ENCODE measurements at places on chromosomes 5 and 9.

DNA sequence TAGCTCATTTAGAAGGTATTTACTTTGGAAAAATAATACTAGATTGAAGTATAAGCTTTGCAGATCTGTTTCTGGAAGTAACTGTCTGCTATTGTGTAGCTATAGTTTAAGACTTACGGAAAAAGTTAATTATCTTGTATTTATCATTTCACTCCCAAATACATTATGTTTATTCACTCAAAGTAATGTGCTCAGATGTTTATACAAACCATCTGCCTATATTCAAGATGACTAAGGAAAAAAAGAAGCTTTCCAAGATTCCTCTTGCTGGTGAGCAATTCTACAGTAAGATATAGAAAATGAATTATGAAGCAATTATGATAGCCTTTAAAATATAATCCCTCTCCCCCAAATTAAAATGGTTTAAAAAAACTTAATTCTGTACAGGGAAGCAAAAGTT is 137.9 kb downstream of the KIAA0825 start:
- no peak for DNase-seq

GRCh38 chr9:93776873-93777272 is 178.3 kb downstream of the BARX1 start:
- DNase-seq: no peak

GRCh38 chr5:115796656-115797055 is 19.8 kb downstream of the CDO1 start:
- no peak for DNase-seq

GRCh38 chr5:37839407-37840052 is at the start of gene GDNF:
Gene GDNF, minus strand, starts transcription at chr5:37840041. Its CDS starts 5,245 bp downstream, at chr5:37834796.
- peak; percentile 68 for DNase-seq

DNA sequence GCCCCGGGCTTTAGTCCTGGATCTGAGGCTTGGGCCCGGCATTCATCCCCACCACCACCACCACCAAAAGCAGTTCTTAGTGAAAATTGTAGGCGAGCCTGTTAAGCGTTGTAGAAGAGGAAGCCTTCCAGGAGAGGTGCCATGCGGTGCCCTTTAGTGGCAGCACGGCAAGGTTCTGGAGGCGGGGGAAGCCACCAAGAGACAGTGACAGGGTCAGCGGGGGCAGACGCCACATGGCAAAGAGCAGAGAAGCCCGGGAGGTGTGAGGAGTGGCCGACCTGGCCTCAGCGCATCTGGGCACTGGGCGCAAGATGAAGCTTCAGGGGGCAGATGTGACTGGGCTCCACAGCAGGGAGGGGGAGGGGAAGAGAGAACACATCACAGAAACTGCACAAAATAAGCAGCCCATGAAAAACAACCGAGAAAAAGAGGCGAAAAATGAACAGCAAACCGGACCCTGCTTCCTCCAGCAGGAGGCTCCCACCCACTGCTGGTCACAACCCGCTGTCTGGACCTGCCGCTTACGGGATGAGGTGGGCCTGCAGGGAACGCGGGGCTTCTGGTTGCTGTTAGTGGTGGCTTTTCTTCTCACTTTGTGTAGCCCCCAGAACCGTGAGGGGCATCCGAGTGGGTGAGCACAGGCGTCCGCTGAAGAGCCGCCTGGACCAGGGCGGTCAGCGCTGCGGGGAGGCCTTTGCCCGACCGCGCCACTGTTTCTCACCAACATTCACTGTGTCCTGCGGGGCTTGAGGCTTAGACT is 4.3 kb downstream of the LRRC14B start:
- DNase-seq: no peak

- no peak for DNase-seq
Measured at GRCh38 chr9:137128158-137128861, 10.6 kb upstream of the GRIN1 start.

- no peak for DNase-seq
Measured at GRCh38 chr5:354581-355378, 33.3 kb downstream of the AHRR start.

GRCh38 chr9:100561256-100561655 is 16.6 kb upstream of the CAVIN4 start:
- DNase-seq: peak; percentile 47

DNA sequence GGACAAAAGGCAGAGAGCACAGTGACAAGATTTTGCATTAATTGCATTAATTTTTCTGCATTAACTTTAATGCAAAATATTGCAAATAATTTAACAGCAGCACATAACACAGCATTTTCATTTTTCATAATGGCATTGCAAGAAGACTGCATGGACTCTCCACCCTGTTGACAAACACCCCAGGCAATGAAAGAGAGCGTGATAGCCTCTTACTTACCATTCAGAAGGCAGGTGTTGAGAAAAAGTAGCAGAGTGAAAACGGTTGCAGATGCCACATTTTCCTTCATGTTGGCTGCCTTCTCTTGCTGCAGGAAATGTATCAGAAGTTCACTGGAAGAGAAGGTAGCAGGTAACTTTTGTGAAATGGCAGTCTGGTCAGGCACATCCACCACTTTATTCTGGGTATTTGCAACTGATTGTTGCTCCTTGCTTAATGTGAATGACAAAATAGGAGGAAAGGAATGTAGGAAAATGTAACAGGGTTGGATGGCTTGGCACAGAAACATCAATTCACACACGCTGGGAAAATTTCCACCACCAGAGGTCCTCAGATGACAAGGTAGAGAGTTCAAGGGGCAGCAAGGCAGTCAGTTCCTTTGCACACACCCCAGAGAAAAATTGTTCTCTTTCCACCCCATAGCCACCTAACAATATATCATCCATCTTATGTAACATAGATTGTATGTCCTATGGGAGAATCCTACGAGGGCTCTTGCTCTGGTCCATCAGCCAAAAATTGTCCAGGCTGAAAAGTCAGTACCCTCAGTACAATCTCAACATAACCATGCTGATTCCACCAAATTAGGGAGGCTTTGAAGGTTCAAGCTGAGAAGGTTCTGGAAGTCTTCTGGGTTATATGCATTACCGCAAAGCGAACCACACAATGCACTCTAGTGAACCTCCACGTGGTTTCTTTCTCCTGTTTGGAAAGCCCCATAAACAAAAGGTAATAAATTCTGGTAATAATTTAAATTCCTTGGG is 41.9 kb upstream of the AGXT2 start:
- peak; percentile 63 for DNase-seq

DNA sequence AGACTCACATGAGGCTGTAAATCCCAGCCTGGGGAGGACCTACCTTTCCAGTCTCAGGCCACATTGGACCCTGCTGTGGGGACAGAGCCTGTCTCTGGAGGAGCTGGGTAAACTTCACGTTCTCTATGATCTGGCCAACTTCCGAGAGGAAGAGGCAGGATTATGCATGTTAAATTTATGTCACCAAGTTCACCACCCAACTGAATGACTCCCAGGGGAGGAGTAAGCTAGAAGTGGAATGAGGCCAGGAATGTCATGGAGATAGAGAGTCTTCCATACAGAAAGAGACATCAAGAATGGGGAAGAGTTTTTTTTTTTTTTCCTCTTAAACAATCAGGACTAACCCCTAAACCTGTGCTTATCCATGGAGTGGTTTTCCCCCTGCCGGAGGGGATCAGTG is 90.3 kb upstream of the PALM2AKAP2 start:
- DNase-seq: no peak

DNA sequence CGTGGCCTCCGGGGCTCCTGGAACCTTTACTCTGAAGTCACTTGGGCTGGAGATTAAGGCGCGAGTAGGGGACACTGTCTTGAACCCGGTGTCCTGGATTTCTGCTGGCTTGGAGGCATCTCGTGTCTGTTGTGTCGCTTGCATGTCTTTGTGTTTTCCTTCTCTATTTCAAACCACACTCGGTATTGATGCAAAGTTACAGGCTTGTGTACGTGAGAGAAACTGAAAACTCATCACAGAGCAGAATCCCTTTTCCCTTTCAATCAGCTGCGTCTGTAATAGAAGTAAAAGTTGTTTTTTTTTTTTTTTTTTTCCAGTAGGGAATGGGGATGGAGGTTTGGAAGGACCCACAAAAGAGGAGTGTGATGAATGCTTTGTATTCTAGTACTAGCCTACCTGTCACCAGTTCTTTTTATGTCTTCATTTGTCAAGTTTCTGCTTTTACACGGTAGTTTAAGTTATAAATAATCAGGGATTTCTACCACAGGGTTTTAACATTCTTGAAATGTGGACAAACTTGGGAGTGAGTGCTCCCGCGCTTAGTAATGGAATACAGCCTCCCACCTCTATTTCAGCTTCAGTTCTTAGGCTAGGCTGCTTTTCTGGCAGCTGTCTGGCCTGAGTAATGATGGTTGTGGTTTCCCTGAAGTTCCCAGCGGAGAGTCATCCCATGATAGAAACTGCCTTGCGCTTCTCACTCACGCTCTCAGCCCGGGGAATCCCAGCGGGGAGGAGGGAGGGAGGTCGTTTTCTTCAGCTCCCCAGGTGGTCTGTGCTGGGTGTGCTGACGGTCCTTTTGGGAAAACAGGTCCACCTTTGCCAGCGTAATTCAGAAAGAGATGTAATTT is 763 bp downstream of the TJP2 start:
- peak; percentile 99 for DNase-seq

- DNase-seq: no peak
Measured at GRCh38 chr5:87912419-87912818, 356.2 kb downstream of the TMEM161B start.

DNA sequence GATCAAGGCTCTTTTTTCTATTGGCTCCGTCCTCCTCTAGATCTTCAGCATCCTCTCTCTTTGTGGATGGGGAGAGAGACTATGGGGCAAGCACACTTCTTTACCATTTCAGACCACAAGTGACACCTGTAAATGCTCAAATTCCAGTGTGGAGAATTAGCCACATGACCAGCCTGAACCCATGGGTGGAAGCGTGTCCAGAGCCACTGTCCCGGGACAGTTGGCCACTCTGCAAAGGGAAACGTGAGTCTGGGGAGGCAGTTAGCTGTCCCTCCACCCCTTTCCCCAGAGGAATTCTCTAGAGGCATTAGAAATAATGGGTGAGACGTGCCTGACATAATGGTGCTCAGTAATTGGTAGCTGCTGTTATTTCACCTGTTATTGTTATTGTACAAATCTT is 40.9 kb downstream of the AMBP start:
- DNase-seq: no peak

DNA sequence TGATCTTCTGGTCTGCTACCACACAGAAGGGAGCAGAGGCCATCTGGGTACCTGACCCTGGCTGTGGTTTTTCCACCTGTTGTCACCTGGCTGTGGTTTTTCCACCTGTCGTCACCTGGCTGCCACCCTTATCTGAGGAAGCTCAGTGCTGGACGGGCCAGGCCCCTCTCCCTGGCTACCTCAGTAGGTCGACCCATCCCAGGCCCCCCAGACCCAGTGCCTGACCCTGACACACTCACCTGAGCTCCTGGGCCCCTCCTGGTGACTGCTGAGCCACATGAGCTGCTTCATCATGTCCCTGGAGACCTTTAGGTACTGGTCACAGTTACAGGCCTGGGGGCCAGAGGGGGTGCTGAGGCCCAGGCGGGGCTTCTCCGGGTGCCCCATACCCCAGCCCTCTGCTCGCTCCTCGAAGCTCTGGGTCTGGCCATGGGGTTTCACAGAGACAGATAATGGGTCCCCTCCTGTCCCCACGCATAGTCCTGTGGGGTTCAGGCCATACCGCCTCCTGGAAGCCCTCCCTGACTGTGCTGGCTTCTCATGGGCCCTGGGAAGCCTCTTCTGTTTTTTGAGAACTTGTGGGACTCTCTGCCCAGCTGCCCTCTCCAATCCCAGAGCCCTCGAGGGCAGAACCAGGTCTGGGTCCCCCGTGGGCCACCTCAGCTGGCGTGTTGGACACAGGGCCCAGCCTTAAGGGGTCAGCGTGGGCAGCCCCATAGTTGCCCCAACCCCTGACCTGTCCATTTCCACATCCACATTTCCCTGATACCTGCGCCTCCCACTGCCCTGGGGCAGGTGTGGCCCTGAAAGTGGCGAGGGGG is 7.5 kb upstream of the NRARP start:
- no peak for DNase-seq

DNA sequence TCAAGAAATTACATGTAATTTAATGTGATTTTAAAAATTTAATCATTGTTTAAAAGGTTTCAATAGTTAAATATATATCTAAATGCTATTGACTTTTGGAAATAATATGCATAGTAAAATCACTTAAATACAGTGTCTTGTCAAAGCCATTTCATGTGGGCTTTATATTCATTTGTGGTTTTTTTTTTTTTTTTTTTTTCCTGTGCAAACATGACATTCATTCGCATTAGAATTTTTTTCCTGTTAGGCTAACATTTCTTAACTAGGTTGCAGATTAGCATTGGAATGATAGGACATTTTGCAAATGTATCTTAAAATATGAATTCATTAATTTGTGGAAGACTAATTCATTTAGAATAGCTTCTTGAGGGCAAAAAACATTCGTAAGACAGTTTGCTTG is 149.8 kb downstream of the PBX3 start:
- no peak for DNase-seq

- peak; percentile 43 for DNase-seq
Measured at GRCh38 chr9:35341585-35341984, 148.3 kb upstream of the RUSC2 start.

- peak; percentile 86 for DNase-seq
Measured at GRCh38 chr9:128724744-128725211, 851 bp upstream of the ZDHHC12 start.

GRCh38 chr5:145637396-145637795 is 197.7 kb downstream of the PRELID2 start:
- DNase-seq: peak; percentile 16

- peak; percentile 17 for DNase-seq
Measured at GRCh38 chr9:112384690-112385089, 4.8 kb downstream of the HSDL2 start.

GRCh38 chr5:96752341-96753016 is 55.3 kb downstream of the ERAP1 start:
- peak; percentile 49 for DNase-seq

GRCh38 chr9:131334629-131335367 is 45.3 kb downstream of the PLPP7 start:
- peak; percentile 14 for DNase-seq

GRCh38 chr5:154475591-154476353 is 2.3 kb downstream of the HAND1 start:
- no peak for DNase-seq

DNA sequence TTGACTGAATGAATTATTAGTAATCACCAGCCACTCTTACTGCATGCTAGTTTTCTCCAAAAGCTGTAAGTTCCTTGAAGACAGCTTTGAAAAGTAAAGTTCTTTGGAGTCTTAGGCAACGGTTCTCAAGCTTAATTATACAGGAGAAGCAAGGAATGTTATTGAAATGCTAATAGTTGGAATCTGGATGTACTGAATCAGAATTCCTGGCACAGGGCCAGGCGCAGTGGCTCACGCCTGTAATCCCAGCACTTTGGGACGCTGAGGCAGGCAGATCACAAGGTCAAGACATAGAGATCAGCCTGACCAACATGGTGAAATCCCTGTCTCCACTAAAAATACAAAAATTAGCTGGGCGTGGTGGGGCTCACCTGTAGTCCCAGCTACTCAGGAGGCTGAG is 33.4 kb downstream of the GRIA1 start:
- peak; percentile 77 for DNase-seq
